Naive thymus-derived CD8-positive, alpha-beta T cell (primary cell): ENCODE measurements at places on chromosomes 6 and 20.

DNA sequence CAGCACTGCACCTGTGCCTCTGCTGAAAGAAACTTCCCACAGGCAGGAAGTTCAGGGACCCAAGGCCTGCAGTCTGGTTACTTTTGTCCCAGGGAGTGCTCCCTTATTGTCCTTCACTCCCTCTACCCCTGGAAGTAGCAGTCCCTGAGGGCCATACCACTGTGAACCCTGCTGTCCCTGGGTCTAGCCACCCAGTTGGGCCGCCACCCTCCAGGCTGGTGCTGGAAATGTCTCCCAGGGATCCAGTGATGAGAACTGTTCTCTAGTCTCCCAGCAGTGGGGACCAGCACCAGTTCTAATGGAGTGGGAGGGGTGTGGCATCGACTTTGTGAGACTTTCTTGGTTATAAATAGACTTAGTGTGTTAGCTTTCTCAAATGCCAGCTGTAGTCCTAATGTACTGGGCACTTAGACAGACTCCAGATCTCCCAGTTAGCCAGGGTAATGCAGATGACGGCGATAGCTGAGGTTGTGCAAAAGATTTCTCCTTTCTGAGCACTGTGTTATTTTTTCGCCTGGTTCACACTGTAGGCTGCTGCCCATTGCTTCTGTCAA lies 462.5 kb downstream of the CDH26 start:
- DNase-seq, result no peak

- no peak for DNase-seq
Observed at GRCh38 chr6:38051819-38052434, 232.4 kb downstream of the ZFAND3 start.

DNA sequence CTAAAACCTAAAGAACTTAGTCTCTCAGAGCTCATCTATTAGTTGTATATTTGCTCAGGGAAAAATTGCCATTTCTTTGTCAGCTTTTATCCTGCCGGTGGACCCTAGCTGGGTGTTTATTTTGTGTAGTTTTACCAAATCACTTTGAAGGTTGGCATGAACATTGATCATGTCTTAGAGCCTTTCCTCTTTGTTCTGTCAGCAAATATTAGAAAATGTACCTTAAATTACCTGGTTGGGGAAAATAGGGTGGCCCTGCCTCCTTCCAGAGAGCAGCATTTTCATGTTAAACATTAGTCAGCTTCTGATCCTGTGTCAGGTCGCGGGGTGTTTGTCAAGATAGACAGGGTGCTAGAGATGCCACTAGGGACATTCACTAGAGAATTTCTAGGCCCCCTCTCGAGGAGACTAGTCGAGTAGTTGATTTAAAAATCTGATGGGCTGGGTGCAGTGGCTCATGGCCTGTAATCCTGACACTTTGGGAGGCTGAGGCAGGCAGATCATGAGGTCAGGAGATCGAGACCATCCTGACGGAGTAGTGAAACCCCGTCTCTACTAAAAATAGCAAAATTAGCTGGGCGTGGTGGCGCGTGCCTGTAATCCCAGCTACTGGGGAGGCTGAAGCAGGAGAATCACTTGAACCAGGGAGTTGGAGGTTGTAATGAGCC lies 11.2 kb downstream of the RALY start:
- no peak for DNase-seq

DNA sequence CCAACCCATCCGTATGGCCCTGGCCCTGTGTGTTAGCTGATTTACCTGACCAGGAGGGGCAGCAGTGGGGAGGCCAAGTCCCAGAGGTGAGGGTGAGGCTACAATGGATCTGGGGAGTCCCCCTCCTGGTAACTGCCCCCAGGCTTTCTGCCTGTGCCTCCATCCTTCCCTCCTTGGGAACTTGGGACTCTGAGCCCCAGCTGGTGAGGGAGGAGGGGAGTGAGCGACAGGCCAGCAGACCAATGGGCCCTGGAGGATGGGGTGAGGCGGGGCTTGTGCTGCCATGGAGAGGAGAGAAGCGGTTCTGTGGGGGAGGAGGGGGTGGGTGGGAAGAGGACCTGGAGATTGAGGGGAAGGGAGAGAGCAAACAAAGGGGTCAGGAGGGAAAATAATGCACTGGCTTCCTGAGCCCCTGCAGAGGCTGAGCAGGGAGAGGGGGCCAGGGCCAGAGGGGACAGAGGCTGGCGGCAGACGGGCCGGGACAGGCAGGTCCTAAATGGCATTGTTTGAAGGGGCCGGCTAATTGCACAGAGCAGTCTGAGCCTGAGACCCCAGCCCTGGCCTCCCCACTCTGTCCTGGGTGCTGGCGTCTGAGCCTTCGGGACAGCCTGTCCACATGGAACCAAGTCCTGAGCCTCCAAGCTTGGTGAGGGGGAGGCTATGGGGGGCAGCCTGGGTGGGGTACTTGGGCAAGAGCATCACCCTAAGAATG lies 17.5 kb downstream of the DNMT3B start:
- DNase-seq, result no peak

DNA sequence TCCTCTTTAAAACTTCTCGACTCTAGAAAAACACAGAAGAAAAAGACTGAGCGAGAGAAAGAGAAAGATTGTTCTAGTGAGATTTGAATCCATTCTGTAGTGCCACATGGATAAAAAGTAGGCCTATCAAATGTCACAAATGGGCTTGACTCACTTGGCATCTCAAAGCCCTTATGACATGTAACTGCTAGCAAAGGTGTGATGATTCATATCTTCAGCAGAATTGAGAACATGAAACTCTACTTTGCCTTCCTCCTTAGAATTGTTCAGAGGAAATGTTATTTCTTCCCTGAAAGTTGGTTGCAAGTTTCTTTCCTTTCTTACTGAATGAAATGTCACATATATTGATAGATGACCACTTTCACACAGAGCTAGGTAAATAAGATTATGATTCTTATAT lies 40.4 kb upstream of the DUSP22 start:
- DNase-seq, result no peak

- no peak for DNase-seq
Observed at GRCh38 chr20:326645-327185, 1.4 kb downstream of the SOX12 start.

DNA sequence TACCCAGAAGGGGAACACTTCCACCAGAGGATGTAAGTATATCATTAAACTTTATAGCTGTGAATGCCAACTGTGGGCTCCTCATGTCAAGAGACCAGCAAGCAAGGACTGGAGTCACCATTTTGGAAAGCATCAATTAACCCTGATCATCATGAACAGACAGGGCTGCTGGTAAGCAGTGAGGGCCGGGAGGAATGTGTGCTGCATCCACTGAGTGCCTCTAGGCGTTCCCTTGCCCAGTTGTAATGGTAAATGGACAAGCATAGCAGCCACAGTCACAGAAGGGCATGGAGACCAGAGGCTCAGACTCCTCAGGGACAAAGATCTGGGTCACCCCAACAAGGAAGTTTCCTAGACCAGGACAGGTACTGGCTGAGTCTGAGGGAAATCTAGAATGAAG lies 23.6 kb downstream of the LINC00237 start:
- no peak for DNase-seq

- no peak for DNase-seq
Observed at GRCh38 chr6:89284963-89285735, 29.9 kb downstream of the GABRR2 start.

DNA sequence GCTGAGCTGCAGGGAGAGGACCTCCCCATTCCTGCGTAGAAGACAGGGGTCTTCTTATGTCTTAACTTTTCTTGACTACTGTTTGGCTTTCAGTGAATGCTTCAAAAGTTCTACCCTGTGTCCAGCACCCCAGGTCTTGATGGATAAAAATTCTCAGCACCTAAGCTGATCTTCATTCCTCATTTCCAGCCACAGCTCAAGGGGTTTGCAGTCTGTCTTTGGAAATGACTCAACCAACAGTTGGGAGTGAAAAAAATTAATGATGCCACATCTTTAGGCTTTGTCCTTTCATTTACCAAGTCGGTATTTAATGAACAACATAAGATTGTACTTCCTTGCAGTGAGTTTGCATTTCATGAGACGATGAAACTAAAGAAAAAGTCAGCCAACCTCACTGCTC lies 40.3 kb downstream of the PRDM1 start:
- DNase-seq, result no peak

- no peak for DNase-seq
Observed at GRCh38 chr20:37627767-37628130, 66.1 kb upstream of the CTNNBL1 start.

- DNase-seq, result no peak
Observed at GRCh38 chr6:72819609-72820008, 197.7 kb downstream of the KCNQ5 start.

GRCh38 chr20:8844179-8844578 lies 224.7 kb upstream of the PLCB4 start:
- DNase-seq, result no peak

GRCh38 chr6:144896289-144896688 lies 611.2 kb downstream of the UTRN start:
- no peak for DNase-seq

DNA sequence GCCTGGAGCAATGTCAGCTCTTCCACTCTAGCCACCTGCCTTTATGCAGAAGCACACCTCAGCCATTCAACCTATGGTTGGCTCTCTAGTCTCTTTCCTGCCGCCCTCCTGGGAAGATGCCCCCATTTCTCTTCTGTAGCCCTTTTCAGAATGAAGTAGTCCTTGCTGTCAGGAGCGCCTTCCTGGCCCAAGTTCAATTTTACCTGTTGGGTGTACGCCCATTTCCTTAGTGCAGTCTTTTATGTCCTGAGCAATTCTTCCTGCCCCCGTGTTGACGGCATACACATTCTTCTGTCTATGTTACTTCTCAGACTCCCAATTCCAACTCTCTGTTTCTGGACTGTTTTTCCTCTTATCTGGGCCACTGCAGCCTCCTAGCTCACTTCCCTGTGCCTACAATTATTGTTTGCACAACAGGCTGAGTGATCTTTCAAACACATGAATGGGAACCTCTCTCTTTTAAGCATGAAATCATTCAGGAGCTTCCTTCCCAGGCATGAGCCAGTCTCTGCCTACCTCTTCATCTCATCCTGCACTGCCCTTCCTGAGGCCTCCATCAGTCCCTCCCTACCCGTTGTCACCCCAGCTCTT lies 389.2 kb downstream of the CD83 start:
- no peak for DNase-seq

GRCh38 chr6:40456390-40457013 lies 130.7 kb downstream of the LRFN2 start:
- DNase-seq, result no peak

DNA sequence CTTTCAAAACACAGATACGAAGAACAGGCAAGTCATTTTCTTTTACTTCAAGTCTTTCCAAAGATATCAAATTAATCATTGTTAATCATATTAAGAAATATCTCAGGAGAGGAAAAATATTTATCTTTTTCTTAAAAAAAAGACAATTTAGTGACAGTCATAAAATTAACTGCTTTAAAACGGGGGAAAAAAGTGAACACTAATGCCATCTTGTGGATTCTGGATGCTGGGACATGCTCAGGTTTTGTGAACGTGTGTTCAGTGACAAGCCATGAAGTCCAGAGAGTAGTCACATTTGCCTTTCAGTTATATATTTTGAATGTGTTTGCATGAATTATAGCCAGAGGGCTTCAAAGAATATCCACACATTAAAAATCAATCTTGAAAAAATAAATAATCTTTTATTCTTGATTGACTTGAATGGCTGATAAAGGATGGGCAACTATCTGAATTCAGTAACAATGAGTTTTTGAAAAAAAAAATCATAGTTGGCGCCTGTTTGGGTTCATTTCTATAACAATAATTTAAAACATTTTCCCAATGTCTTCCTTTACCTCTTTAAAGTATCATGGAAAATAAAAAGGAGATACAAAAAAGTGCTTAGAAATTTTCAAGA lies 74.7 kb upstream of the NOX3 start:
- peak; percentile 15 for DNase-seq

- no peak for DNase-seq
Observed at GRCh38 chr6:52876056-52876787, 33.3 kb downstream of the GSTA3 start.

DNA sequence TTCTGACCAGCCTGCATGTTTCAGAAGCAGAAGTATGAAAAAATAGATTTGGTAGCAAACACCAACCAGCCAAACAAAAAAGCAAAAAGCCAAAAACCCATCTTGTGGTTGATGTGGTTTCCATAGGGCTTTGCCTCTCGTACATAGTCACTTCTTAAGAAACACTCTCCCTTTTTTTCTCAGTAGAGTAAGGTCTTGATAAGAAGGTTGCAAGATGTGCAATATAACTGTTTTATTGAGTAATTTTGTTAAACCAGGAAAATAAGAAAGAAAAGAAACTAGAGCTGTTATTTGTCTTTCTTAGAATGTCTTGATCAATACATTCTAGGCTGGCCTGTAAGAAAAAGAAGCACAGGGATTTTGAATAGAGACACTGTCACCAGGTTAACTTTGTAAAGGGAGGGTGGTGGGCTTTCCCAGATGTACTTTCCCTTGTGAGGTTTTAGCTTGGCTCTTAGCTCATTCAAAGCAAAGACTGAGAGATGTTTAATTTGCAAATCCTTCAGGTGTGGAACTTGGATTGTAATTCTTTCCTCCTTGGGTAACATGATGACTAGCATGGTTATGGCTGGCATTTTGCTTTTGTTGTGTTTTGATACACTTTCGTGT lies 49.7 kb downstream of the AKAP12 start:
- DNase-seq, result no peak

DNA sequence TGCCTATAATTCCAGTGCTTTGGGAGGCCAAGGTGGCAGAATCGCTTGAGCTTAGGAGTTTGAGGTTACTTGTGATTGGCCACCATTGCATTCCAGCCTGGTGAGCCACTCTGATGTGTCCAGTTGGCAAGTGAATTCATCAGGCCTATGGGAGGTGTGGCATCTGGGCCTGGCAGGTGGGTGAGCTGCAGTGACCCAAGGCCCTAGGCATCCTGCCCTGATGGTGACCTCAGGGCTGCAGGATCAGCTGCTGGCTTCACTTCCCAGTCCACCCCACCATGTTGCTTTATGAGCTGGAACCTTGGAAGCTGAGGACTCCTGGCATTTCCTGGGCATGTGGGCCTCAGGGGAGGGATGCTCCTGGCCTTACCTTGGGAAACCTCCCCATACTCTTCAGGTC lies 20.5 kb downstream of the RSPH9 start:
- DNase-seq, result no peak

DNA sequence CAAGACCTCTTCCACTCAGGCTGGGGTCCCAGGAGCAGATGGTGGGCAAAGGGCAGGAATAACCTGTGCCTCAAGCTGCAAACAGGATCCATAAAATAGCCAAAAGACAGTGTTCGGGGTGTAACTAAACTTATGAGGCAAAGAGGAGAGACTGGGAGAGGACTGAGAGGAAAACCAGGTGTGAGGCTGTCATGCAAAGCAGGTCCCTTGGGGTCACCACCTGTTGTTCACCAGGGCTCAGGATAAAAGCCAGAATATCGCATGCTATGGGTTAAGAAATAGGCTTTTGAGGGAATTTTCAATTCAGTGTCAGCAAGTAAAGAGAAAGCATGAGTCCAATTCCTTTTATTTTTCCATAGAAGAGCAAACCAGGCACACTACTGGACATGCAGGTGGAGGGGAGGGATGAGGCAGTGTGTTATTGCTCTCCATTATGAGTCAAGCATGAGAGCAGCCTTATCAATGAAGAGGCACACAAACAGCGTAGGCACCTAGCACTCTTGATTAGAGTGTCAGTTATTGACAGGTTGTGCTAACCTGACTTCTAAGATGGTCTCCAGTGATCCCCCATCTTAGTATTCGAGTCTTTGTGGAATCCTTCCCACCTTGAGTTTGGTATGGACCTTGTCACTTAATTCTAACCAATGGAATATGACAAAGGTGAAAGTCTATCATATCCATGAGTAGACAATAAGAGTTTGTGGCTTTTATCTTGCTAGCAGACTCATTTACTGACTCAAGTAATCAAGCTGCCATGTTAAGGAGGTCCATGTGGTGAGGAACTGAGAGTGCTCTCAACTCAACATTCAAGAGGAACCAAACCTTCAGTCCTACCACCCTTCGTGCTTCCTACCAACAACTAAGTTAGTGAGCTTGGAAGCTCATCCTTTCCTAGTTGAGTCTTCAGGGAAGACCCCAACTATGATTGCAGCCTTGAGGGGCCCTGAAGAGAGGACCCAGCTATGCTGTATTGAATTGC lies 18.8 kb downstream of the HLA-E start:
- DNase-seq, result no peak
